ENCODE measurements at places on chromosomes 4 and X. TPM values are rescaled to one million over a fixed set of nuclear protein-coding genes. Genes with fewer than 3 reads are reported as not detected.

Gene TCEAL6
- not detected for total RNA-seq

Gene SRP72
- 65.7 TPM for total RNA-seq

Gene PCDH7
- 42.8 TPM for total RNA-seq

Gene CHIC1
- 13.6 TPM for total RNA-seq

Gene FABP2
- total RNA-seq: not detected

Gene ADH1B
- 144 TPM for total RNA-seq

Gene TMEM271
- total RNA-seq: not detected

Gene HMGB3
- 14.8 TPM for total RNA-seq

Gene AFF2
- total RNA-seq: 36.0 TPM

Gene TRPC5OS
- 0.20 TPM for total RNA-seq

DNA sequence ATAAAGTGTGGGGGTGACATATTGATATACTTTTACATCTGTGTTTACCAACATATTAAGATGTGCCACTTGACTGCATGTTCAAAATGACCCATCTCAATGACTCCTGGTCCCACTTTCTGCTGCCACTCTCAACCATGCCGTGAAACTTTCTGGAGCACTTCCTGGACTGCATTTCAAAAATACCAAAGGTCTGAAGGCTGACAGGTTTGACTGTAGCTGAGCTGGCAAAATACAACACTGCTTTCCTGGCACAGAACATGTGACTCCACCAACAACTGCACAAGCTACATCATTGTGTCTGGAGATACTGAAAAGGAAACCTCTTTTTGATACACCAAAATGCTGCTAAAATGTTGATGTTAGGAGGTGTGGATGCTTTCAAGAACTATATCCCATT is 184.8 kb downstream of the UNC5C start:
- no peak for DNase-seq

- no peak for DNase-seq
These were observed 9.9 kb upstream of the ANAPC4 start for GRCh38 chr4:25367004-25367621.

DNA sequence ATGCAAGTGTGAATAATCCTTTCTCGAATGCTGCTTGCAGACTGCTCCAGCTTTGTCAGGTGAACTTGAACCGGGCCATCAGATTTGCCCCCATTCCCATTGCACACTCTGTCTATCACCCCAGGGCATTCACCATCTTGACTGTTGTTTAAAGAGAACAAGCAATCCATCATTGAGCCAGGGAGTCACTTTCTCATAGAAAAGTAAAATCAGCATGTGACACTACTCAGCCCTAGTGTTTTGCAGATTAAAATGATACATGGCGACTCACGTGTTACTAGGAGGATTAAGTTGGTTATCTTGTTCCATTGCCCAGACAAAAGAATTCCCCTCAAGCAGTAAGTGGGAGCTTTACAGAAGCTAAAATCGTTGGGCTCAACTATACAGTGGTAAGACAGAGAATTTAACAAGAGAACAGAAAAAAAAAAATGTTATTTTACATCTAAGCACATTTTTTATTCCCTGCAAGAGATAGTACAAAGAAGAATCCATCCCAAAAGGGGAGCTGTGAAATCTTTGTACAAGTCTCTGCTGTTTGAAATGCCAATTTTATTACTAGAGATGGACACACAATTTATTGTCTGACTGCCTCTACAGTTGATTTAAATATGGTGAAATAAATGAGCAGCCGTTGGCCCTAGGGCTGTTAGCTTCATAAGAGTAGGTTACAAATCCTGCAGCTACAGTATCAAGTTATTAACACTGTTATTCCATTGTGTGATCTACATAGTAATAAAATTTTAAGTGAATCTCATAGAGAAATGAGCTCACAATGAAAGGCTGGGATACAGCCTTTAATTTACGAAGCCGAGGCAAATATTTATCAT is 67.5 kb downstream of the NEUROG2 start:
- no peak for DNase-seq

DNA sequence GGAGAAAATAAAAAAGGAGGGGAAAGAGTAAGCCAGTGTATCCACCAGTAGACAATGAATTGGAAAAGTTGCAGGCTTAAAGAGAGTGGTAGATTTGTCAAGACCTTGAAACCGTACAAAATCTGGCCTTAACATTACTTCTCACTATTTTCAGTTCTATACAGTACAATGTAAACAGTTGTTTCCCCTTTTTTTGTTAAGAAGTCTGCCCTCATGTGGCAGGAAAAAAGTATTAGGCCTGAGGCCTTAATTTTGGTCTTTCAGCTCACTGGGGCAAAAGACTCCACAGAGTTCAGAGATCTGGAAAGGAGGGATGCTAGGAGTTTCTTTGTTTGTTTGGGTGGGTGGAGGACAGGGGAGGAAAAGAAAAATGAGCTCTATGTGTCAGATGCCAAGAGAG is 92.8 kb upstream of the CCDC160 start:
- no peak for DNase-seq

DNA sequence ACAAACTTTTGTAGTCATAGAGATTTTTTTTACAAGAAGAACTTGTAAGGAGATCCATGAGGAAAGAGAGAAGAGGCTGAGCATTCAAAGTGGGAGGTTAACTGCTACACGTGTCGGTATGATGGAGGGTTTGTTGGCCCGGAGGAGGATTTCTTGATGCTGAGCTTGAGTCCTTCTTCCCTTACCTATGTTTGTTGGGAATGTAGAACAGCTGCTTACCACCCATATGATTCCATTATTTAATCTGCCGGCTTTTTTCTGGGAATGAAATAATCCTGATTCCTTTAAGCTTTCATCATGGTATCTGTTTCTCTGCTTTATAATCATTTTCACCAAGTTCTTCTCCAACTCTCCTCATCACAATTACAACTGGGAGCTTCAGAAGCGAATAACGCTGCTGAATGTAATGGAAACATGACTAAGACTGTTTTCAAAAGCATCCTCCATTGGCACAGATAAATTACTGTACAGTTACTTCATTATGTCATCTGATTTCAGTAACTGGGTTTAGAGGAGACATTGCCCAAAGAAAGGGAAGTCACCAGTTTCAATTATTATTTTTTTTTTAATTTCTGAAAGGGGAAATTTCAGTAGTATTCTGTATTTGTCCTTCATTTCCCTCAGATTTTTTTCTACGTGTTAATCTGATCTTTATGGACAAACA is 420.6 kb downstream of the SPRY1 start:
- no peak for DNase-seq

DNA sequence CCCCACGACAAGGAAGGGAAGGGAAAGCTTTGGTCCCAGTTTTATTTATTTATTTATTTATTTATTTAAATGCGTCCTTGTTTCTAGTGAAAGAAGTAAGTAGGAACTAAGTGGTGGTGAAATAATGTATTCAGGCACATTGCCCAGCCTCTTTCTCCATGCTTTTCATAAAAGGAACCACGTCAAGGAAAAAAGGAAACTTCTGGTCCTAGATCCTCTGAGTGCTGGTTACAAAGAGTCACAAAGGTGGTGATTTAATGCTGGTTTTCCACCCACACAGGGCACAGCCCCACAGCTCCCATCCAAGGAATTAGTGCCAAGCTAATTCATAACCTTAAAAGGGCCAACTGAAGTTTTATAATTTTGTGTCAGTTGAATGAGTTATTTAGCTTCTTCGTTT is 206.6 kb upstream of the GYPA start:
- no peak for DNase-seq

GRCh38 chrX:37854748-37855147 is 7.4 kb upstream of the DYNLT3 start:
- DNase-seq: no peak

- DNase-seq: no peak
These were observed 12.0 kb downstream of the TREX2 start for GRCh38 chrX:153433781-153434285.

DNA sequence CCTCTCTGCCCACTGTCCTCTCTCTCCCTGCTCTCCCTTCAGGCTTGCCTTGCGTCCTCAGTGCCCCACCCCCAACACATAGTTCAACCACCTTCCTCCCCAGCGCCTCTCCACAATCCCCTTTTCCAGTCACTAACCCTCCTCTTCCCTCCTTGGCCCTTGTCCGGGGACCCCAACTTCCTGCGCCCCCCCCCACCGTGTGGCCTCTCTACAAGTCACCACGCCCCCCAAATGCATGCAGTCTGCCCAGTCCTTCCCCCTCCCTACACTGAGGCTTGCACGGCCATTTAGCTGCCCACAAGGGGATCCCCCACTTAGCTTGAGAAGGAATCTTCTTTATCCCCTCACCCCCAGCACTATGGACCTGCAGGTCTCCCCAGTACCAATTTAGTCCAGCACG is 569 bp downstream of the CXCR3 start:
- no peak for DNase-seq

- no peak for DNase-seq
These were observed 284.1 kb upstream of the AMOT start for GRCh38 chrX:113124693-113125092.

DNA sequence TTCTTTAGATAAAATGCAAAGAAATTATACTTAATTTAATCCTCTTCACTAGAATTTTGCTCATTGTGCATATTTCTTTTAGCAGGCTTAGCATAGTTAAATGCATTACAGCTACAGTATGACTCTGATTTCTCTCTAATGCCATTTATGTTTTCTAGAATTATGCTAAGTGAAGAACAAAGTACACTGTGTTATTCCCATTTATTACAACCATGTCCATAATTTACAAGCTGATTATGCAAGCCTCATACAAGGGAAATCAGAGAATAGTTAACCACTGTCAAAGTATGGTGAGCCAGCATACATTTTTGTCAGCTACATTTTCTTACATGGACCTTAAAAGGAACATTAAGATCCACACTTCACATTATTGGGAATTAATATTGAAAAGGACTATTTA is 99.1 kb downstream of the MAB21L2 start:
- DNase-seq: no peak

DNA sequence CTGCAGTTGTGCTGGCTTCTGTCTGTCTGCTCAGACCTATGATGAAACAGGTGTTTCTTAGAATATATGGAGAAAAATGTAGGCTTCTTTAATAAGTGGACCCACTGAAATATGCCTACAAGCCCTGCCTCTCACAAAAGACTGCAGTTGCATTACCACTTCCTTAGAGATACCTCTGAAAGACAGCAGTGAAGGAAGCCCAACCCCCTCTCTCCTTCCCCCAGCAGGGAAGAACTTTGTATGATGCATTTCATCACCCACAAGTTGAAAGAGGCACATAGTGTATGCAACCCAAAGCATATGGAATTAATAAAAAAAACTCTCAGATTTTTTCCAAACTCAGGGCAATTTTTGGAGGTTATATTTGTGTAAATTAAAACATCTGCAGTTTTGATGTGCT is 916.7 kb downstream of the TECRL start:
- no peak for DNase-seq

DNA sequence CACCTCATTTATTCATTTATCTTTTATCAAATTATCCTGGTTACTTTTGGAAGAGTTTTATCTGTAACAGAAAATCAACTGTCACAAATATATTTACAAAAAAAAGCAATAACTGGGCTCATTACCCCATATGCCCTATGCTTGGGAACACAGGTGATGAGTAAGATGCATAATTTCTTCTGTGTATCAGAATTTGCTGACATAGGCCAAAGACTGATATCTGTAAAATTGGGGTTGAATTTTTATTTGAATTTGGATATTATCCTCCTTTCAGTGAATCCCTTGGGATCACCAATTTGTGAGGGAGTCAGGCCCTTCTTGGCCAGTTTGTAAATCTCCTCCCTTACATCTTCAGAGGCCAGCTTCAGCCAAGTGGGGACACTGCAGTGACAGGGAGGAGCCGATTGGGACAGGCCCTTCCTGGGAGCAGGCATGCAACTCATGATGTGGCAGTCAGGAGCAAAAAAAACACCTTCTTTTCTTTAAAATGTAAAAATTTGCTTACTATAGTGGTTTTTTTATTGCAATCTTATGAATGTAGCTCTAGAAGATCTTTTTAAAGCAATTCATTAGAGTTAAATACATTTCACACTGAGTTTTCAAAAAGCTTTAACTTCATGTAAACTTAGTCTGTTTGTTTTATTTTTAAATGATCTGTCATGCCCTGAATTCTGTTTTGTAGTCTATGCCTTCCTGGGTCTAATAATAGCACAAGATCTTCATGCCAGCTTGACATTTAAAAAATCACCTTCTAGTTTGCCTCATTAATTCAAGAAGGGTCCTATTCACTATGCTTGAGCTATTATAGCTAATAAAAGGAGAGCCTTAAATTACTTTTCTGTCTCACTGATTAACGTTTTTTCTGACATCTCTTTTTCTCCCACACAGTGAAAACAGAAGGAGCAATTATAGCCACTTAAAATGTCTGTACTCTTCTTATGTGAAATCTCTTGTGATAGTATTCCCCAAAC is 136.6 kb upstream of the SPRY1 start:
- DNase-seq: no peak

DNA sequence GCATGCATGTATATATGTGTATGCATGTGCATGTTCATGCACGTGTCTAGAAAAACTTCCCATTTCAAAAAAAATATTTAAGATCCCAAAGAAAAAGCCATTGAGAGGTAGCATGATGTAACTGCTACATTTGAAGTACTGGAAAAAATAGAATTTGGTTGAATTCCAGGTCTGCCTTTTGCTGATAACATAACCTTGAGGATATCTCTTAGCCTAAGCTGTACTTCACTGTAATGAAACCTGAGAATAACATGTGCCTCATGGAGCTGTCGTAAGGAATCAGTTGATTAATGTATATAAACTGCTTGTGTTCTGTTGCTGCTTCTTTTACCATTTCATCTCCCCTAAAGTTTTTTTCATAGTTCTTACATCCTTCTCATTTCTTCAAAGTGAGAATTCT is 351.8 kb downstream of the GRIA2 start:
- DNase-seq: no peak

- DNase-seq: no peak
These were observed 1671.6 kb upstream of the TENM3 start for GRCh38 chr4:180571516-180572055.

GRCh38 chrX:19904778-19905367 is 17.5 kb upstream of the SH3KBP1 start:
- no peak for DNase-seq

DNA sequence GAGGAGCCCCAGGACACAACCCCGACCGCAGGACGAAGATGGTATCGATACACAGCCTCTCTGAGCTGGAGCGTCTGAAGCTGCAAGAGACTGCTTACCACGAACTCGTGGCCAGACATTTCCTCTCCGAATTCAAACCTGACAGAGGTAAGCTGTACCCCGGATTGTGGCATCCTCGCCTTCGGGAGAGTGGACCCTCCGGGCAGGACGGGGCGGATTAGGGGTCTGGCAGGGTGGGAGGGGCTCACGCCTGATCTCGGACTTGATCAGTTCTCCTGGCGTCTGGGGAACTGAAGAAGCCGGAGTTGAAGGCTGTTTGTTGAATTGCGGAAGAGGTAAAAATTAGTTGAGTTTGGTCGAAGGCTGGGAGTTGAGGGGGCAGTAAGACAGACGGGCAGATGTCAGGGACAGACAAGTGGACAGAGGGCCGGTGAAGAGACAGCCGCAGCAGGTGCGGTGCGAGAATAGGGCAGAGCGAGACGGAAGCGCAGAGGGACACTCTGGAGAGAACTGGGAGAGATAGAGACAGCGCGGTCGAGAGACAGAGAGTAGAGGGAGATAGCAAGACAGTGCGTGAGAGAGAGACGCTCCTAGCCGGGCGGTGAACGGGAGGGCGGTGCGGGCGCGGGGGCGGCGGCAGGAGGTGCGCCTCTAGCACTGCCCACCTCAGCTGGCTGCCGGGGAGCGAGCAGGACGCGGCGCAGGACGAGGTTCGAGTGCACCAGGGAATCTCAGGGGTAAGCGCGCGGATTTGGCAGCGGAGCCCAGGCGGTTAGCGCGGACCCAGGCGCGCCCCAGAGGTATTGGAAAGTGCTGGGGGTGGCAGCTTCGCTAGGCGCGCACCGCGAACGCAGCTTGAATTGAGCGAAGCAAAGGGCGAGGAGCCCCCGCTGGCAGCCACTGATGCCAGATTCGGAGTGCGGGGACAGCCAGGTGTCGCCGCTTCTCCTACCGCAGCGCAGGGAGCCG is 23.9 kb downstream of the ARHGAP36 start:
- no peak for DNase-seq

GRCh38 chr4:182556580-182556979 is 313.4 kb downstream of the TENM3 start:
- no peak for DNase-seq

All from mucosa of gallbladder (tissue), 1 donor.